ENCODE measurements at places on chromosomes 7 and 10. TPM values are rescaled to one million over a fixed set of nuclear protein-coding genes. Genes with fewer than 3 reads are reported as not detected.

DNA sequence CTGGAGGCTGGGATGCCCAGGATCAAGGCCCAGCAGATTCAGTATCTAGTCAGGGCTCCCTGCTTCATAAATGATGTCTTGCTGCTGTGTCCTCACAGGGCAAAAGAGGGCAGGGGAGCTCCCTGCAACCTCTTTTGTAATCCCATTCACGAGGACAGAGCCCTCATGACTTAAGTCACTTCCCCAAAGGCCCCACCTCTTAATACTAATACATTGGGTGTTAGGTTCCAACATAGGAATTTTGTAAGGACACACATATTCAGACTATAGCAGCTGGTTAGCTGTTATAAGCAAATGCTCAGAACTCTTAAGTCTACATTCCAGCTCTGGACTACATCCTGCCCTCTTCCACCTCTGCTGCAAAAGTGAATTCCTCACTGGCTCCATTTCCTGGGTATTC, 63.0 kb downstream of the VOPP1 start:
- H3K4me1 ChIP-seq, result no peaks in the 10 kb centered on the region
- DNase-seq, result no peak
- H3K4me3 ChIP-seq, result no peak overlapping the region
- H3K27ac ChIP-seq, result no peak overlapping the region
- H3K27me3 ChIP-seq, result no peaks in the 10 kb centered on the region
- H3K36me3 ChIP-seq, result no peaks in the 10 kb centered on the region

DNA sequence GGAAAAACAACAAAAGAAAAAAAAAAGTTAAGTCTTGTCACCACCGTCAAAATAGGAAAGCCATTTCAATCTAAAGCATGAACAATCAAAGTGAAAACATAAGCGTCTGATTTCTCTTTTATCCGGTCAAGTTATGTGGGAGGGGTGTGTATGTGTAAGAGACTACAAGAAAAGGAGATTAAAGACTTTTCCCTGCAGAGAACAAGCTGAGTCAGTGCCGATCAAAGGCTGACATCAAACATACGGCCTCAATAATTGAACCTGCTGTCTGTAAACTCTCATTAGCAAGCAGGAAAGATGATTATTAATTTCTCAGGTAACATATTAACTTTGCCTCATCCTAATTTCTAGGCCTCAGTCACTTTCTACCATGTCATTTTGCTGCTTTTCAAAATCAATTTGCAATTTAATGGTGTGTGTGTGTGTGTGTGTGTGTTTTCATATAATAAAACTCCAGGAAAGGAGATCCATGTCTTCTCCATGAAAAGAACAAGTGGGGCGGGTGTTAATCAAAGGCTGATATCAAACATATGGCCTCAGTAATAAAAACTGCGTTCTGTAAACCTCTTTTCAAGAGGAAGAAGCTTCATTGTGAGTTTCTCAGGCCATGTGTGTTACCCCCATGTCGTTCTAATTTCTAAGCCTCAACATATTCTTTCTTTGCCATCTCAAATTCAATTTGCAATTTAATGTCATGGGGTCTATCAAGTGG, 649.1 kb upstream of the SORCS1 start:
- H3K4me1 ChIP-seq, result no peaks in the 10 kb centered on the region
- no peaks in the 10 kb centered on the region for H3K36me3 ChIP-seq
- no peak for DNase-seq
- H3K27me3 ChIP-seq, result no peaks in the 10 kb centered on the region
- H3K27ac ChIP-seq, result no peak overlapping the region
- H3K4me3 ChIP-seq, result no peak overlapping the region

DNA sequence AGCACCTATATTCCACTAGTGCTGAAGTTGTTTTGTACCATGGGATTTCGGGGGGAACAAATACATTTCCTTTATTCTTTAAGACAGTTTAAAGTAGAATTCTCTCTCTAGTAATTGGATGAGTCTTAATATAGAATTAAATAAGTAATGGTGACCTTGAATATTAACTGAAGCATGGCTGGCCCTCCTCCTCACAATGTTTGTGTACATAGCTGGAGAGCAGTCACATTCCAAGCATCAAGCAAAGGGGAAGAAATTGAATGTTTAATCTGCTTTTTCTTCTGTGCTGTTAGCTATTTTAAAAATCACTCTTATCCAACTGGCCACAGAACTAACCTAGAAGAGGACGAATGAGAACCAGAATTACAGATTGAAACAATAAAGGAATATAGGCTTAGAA, 906.9 kb downstream of the CCSER2 start:
- no peaks in the 10 kb centered on the region for H3K27me3 ChIP-seq
- no peaks in the 10 kb centered on the region for H3K36me3 ChIP-seq
- DNase-seq, result no peak
- no peak overlapping the region for H3K27ac ChIP-seq
- no peaks in the 10 kb centered on the region for H3K4me1 ChIP-seq

GIMAP2 gene
- total RNA-seq, result 6.2 TPM

POM121 gene
- 17.7 TPM for total RNA-seq

OR13A1 gene
- not detected for total RNA-seq
